T-helper 17 cell (primary cell): ENCODE measurements at places on chromosomes 5 and 9. TPM values are rescaled to one million over a fixed set of nuclear protein-coding genes. Genes with fewer than 3 reads are reported as not detected.

- DNase-seq = no peak
These were observed 13.9 kb downstream of the STC2 start for GRCh38 chr5:173314166-173314952.

- no peak for DNase-seq
These were observed 62.1 kb downstream of the PLPP1 start for GRCh38 chr5:55472642-55473041.

TAF11L10 gene
- total RNA-seq = not detected

DNA sequence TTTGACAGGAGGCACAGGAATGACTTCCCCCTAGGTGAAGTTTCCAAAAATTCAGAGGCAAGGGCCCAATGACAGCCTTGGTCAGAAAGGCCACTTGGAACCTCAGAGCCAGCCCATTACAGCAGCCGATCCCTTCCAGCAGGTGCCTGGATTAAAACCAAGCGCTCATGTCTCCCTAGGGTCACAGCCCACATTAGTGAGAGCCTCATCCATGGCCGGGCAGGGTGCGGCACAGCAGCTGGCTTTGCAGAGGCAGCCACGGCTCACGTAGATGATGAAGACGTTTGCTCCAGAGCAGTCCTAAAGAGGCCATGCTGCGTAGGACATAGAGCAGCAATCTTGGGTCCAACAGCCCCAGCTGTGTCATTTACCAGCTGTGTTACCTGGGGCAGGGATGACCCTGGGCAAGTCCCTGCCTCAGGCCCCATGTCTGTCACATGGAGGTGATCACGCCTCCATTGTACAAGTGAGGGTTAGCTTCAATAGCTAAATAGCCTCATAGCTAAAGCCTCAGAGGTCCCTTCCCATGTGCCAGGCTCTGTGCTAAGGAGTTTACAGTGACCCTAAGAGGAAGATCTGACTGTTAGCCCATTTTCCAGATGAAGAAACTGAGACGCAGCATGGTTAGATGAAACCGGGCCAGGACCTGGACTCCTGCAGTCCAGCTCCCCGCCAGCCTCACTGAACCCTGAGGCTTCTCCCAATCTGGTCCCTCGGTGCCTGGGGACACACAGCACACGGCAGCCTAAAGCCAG, 39.2 kb downstream of the NEK6 start:
- no peak for DNase-seq

DNA sequence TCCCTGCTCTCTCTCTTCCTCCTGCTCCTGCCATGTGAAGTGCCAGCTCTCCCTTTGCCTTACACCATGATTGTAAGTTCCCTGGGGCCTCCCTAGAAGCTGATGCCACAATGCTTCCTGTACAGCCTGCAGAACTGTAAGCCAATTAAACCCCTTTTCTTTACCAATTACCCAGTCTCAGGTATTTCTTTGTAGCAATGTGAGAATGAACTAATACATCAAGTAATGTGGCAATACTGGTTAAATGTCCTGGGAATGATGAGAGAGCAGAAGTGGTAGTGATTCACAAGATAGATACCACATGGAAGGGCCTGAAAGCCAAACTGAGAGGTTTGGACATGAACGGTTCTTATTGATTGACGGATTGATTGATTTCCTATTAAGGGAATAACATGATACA, 62.6 kb upstream of the IL12B start:
- DNase-seq = no peak

- no peak for DNase-seq
These were observed 20.1 kb downstream of the MINAR2 start for GRCh38 chr5:129767927-129768380.

DNA sequence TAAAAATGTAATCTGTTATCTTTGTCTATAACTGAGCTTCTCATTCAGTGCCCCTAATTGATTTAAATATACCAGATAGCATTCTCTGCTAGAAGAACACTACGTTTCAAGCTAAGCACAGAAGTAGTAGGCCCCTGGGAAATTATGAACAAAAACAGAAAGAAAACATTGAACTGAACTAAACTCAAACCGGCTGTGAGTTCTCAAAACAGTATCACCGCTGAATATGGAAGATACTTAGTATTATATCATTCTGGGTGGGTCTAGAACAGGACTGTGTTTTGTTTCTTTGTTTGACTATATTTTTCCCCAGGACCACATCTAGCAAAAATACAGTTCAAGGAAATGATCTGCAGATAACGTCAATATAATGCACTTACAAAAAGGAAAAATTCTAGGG, 95.1 kb upstream of the HMHB1 start:
- DNase-seq = no peak

GRCh38 chr5:149348518-149348917, 3.2 kb downstream of the GRPEL2 start:
- no peak for DNase-seq

DNA sequence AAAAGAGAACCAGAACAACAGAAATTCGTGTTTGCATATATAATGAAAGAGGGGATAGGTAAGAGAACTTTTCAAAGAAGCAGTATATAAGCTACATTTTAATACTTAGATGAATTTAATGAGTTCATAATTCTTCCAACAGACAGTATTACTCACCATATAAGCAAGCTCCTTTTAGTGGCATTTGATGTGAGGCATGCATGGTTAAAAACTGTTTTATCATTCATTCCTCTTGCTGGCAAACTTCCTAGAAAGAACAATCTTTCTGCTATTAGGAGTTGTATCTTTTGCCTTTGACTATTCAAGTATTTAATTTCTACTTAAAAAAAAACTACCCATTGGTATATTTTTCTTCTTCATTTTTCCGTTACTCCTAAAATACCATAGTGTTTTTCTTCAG, 65.7 kb upstream of the EIF4EBP3 start:
- DNase-seq = no peak
